T-helper 1 cell (primary cell): ENCODE measurements at places on chromosomes 7 and 10.

DNA sequence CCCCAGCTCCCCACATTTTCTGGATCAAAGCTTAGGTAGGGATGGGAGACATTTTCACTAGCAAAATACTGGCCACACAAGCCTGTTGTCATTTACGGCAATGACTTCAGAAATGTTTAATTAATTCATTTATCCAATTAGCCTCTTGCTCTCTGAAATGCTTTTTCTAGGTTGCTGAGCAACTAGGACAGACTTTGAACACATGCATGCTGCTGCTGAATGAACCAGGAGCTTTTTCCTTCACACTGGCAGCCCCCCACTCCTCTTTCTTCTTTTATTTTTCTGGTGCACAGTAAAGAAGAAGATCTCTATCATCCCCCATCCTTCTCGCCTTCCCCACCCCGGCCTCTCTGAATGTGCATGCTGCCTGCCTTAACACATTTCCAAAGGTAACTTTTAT, 22.5 kb downstream of the SORCS3 start:
- DNase-seq = no peak

DNA sequence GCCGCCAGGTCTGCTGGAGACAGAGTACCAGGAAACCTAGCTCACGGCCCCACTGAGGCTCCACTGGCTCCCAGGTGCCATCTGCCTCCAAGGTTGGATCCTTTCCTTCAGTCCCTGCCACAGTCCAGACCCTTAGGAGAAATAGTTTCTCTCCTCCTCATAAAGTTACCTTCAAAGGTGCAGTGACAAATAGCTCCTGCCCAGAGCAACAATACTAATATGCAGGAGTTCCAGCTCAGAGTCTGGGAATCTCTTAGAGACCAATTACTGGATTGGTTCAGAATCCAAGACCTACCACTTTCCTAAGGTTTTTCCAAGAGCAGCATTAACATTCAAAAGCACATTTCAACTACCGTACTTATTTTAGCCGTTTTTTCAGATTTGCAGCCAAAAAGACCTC, 41.0 kb upstream of the ADAM12 start:
- no peak for DNase-seq

DNA sequence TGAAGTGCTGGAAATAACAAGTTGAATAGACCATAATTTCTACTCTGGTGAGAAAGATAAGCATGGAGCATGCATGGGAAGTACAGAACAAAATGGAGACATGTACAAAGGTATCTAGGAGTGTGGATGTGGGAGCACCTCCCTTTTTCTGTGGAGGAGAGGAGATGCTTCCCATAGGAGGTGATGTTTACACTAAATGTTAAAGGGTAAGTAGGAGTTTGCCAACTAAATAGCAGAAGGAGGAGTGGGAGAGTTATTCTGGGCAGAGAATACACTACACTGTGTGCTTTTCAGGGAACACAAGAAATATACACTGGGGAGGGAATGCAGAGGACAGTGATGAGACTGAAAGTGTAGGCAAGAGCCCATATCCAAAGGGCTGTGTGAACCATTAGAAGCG, 21.1 kb upstream of the PANK1 start:
- no peak for DNase-seq

GRCh38 chr10:45000752-45001380, at the start of gene ZNF22:
Gene ZNF22 (plus strand): TSS chr10:45000923. CDS start chr10:45003369, 2,446 bp downstream.
- peak; percentile 73 for DNase-seq

DNA sequence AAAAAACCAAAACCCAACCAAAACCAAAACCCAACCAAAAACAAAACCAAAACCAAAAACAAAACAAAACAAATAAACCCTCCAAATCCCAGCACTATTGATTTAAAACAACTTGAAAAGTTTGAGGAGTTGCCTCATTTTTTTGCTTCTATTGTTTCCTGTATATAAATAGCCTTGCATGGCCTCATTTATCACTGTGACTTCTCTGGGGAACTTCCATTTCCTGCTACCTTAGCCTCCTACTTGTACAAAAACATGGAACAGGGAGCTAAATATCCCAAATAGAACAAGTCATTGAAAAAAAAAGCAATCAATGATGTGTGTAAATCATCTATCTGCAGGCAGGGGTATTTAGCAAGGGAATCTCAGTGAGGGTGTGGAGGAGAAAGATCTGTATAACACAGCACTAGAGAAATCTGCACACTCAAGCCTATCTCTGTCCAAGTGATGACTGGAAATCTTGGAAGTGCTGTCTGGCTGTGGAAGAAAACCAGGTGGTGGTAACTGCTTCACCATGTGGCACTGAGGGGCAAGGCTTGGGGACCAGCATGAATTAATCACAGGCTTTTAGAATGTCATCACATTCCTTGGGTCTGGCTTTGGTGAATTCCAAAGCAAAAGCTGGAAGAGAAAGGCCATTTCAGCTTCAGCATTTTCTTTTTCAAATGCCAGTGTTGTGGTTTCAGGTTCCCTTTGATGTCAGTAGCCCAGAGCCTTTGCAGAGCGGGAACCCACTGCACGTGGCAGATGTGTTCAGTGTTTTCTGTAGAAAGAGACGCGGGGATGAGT, 349.5 kb upstream of the ZNF32 start:
- DNase-seq = no peak

GRCh38 chr10:84172467-84173356, 889 bp upstream of the GPR15LG start:
- DNase-seq = no peak

DNA sequence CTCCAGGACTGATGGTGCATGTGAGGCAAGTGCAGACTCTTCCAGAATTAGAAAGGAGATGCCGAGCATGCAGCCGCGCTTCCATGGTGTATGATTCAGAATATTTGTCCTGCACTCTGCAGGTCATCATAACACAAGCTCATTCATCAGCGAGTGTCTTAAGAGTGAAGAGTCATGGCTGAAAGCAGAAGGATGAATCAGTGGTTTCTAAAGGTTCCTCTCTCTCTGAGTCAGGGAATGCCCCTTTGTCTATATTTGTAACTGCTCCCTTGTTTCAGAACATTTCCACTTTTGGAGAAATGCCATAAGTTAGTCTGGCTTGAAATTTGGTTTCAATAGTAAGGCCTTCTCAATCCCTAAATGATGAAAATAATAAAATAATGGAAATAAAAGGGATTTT, 52.3 kb downstream of the HECW1 start:
- DNase-seq = no peak

- no peak for DNase-seq
Observed at GRCh38 chr10:122688293-122688989, 11.2 kb downstream of the C10orf120 start.

- DNase-seq = no peak
Observed at GRCh38 chr7:40509287-40509996, 374.6 kb downstream of the SUGCT start.
